Fibroblast of mammary gland (primary cell): ENCODE measurements at places on chromosomes 3 and 15.

GRCh38 chr3:108153451-108153981 lies 62.7 kb upstream of the CD47 start:
- DNase-seq, result peak; percentile 78

DNA sequence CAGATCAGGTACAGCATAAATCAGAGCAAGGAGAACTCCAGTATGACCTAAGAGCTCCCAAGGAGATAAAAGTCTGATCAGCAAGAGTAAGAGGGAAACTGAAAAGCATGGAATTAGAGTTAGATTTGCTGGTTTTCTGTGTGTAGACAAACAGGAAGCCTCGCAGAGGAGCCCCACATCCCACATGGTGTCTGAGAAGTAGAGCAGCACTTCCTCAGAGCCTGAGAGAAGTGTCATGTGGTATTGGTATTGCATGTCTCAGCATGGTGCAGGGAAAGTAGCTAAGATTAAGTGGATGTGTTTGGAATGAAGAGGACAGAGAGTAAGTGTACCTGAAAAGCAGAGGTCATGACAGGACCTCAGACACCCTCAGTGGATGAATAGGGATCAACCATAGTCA lies 175.4 kb upstream of the GBE1 start:
- no peak for DNase-seq

DNA sequence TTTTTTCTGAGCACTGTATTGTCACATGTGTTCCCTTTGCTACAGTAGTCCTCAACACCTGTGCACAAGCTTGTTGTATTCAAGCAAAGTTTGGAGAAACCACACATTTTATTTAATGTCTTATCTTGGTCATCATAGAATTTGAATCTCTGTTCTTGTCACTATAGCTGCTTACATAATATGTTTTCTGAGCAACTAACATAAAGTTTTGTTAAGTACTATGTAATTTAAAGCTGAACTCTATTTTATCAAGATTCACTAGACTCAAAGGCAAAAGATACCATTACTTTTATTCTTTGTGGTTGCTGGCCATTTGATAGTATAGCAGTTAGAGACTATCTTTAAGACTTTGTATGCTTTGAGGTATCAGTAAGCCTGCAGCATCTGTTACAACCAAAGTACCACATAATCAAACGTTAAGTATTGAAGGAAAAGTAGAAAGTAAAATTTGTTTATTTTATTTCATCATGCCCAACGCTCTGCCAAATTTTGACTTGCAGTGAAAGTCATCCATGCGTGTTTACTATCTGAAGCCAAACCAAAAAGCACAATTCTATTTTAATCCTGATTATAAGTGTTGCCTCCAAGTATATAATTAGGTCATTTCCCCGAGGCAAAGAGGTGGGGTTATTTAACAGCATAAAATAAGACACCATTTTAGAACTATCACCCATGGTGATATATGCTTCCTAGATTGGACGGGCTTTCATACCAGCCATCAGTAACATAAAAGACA lies 10.3 kb upstream of the ABHD10 start:
- DNase-seq, result no peak

GRCh38 chr15:89630974-89631901 lies 24.0 kb downstream of the KIF7 start:
- no peak for DNase-seq

DNA sequence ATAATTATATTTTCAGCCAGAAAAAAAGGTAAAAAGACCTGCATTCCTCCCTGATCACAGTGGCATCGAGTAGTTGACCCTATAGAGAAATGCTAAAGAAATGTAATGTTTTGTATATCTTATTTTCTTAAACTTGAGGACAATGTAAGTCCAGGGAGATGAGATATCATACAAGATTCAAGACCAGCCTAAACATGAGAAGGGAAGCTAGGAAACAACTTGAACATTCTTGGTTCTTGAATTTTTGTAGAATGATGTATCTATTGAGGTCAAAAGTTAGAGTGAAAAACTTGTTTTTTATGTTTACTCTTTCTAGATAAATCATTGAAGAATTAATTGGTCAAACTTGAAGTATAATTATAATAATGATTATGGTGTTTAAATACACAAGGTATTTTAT lies 497.7 kb upstream of the TBL1XR1 start:
- no peak for DNase-seq

GRCh38 chr3:16266714-16267113 lies 1.7 kb downstream of the OXNAD1 start:
- no peak for DNase-seq

GRCh38 chr3:39234651-39235050 lies 42.3 kb upstream of the XIRP1 start:
- DNase-seq, result no peak

DNA sequence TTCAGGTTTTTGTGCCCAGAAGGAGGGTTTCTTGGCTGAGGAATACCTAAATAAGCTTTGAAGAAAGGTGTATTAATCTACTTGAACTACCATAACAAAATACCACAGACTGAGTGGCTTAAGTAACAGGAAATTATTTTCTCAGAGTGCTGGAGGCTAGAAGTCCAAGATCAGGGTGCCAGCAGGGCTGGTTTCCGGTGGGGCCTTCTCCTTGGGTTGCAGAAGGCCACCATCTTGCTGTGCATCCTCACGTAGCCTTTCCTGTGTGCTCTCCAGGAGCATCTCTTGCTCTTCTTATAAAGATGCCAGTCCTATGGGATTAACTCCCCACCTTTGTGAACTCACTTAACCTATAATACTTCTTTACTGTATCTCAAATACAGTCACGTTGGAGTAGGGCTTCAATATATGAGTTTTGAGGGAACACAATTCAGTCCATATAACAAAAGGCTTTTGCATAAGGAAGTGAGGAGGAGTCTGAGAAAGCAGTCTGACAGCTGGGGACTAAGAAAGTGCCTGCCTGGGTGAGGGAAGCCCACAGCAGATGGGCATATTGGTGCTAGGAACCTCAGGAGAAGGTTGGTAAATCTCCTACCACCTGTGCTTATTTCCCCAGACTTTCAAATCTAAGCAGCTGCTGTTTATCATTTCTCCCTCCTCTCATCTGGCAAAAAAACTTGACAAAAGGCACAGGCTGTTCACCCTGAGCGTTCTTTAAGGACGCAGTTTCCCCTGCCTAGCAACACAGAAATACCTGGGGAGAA lies 89.6 kb upstream of the CBLB start:
- no peak for DNase-seq

DNA sequence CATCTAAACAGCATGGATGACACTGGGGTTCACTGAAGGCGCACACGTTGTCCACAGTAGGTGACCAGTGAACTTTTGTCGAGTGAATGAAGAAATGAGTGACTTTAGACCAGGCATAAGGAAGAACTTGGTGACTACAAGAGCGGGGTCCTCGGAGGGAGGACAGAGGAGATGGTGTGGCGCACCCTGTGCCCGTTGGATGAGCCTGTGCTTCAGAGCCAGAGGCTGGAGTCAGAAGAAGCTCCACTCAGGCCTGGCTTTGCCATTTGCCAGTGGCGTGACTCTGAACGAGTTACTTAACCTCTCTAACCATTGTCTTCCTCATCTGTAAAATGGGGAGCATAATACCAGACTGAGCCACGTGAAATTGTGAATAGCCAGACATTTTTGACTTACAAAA lies 42.2 kb downstream of the MUC4 start:
- DNase-seq, result no peak

- peak; percentile 100 for DNase-seq
Observed at GRCh38 chr15:92803852-92804609, 96.1 kb upstream of the CHD2 start.

DNA sequence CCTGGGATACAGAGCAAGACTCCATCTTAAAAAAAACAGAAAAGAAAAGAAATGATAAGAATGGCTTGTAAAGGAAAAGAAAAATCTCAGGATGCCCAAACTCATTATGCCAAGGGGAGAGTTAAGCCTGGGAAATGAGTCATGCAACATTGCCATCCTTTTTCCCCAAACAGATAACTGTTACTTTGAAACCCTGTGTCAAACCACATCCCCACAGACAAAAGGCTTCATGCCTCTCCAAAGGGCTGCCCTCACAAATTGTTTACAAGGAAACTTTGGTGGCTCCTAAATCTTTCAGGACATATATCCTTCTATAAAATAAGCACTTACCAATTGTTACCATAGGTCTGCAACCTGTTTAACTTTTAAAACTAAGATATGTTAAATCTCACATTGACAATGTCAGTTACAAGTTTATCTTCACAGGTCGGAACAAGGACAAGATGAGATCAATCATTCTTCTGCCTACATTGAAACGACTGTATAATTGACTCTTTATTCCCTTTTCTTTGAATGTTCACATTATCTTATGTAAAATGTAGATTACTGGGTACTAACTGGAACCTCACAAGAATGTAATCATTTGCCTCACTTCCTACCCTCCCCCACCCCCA lies 18.6 kb upstream of the SENP7 start:
- no peak for DNase-seq

DNA sequence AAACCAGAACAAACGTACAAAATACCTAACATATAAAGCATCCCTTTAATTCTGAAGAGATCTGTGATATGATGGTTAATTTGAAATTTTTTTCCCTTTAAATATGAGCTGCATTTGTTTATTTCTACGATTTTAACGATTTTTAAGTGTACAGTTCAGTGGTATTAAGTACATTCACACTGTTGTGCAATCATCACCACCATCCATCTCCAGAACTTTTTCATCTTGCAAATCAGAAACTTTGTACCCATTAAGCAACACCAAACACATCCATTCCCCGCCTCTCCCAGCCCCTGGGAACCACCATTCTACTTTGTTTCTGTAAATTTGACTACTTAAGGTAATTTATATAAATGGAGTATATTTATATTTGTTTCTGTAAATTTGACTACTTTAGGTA lies 51.5 kb downstream of the MAP4 start:
- DNase-seq, result no peak

DNA sequence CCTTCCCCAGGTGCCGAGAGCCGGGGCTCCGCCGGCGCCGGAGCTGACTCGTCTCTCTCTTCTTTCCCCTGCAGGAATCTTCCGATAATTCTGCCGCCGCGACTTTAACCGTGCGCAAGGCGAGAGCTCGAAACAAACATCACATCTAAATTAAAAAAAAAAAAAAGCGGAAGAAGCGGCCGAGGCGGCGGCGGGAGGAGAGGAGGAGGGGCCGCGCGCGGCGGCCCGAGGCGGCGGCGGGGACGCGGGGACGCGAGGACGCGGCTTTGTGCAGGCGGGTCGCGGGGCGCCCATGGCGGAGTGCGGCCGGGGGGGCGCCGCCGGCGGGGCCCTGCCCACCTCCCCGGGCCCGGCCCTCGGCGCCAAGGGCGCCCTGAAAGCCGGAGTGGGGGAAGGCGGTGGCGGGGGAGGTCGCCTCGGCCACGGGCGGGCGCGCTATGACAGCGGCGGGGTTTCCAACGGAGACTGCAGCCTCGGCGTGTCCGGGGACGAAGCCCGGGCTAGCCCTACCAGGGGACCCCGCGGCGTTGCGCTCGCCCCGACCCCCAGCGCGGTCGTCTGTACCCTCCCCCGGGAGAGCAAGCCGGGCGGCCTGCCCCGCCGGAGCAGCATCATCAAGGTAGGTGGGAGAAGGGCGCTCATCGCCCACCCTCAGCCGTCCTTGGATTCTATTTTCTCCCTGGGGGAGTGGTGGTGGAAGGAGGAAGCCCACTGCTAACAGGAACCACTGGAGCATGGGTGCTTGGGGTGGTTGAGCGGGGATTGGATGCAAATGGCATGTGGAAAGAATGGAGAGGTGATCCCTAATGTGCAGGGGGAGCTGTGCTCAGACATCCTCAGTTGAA lies at the start of gene PLCL2:
PLCL2 (plus strand) TSS at position 208 of the 845 bp plus-strand sequence; CDS start at position 293, 85 bp downstream.
- peak; percentile 42 for DNase-seq

DNA sequence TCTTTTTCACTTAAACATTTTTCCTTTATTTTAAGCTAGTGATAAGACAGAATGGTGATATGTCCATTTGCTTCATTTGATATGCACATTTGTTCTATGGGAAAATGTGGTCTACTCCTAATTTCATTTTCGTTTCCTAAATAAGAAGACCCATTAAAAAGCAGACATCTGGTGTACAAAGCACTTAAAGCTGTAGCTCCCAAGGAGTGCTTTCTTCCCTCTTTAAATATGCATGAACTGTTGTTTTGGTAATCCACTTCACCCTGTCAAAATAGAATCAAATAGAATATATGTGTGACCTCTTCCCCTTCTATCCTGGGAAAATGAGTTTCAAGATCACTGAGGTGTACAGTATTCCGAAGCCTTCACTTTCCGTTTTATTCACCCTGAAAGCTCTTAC lies 182.8 kb downstream of the ROBO2 start:
- DNase-seq, result no peak

- DNase-seq, result peak; percentile 50
Observed at GRCh38 chr3:130925628-130926027, 31.7 kb downstream of the ATP2C1 start.

DNA sequence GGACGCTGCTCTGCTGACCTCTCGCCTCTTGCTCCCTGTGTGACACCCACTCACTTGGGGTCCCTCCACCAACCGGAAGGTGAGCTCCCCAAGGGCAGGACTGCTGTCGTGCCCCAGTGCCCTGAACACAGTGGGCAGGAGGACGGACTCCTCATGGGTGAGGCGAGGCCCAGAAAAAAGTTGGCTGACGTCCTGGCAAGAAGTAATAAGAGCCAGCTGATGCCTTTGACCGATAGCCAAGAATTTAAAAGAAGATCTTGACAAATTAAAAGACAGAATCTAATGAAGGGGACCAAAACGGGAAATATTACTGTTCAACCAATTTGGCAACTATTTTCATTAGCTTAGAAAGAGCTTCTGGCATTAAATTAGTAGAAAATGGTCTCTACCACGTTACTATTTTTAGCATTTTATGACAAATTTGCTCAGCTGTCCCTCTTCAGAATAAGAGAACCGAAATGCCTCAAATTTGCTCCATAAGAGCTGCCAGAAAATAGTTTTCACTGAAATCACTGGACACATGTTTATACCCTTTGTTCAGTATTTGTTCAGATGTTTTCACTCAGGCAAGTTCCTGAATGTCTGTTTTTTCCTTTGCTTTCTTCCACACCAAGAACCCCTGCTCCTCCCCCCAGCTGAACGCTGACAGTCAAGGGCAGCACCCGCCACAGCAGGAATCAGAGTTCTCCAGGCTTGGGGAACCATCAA lies 60.5 kb downstream of the XXYLT1 start:
- peak; percentile 96 for DNase-seq

DNA sequence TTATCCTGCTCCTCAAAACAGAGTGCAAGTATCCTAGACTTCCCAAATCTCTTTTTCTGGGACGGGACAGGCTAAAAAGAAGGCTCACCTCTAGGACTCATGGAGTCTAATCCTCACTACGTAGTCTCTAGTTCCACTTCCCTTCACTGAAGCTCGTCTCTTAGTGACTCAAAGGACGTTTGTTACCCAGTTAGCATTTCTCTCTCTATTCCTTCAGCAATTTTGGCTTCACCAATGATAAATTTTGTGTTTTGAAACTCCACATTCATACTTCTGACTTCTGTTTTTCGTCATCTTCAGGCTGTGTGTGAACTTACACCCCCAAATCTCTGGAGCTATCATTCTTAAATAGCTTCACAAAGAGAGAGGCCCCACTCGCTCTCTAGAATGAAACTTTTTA lies 627.1 kb downstream of the NAALADL2 start:
- no peak for DNase-seq

DNA sequence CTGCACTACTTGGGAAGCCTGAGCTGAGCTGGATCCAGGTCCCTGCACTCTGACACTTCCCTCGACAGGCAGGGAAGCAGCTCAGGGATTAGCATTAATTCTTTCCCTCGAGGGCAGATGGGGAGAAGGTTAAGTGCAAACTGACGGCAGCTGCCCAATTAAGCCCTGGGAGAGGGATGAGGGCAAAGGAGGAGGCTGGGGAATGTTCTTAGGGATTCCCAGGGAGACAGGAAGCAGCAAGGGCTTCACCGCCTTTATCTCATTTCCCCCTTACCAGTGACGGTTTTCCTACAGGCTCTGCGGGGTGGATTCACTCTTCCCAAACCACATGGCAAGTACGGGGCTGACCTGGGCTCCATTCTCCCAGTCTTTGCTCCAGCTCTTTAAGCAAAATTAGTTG lies 519.0 kb upstream of the PROK2 start:
- no peak for DNase-seq
